ENCODE measurements at places on chromosomes 4 and X. TPM values are rescaled to one million over a fixed set of nuclear protein-coding genes. Genes with fewer than 3 reads are reported as not detected.

DNA sequence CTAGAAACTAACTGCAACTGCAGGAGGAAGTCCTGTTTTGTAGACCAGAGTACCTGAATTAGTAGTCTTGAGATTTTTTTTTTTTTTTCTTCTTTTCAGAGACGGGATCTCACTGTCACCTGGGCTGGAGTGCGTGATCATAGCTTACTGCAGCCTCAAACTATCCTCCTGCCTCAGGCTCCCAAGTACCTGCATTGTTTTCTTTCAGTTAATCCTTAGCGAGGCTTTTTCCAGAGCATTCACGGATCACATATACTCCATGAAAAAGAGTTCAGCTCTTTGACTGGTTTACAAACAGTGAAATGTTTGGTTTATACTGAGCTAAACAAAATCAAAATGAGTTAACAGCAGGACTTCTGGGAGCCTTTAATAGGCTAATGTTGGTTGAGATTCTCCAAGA lies 45.8 kb downstream of the KLHL15 start:
- no peaks in the 10 kb centered on the region for H3K36me3 ChIP-seq
- H3K27me3 ChIP-seq, result no peaks in the 10 kb centered on the region
- no peak overlapping the region for H3K4me3 ChIP-seq
- H3K4me1 ChIP-seq, result no peaks in the 10 kb centered on the region
- no peak for DNase-seq
- no peak overlapping the region for H3K27ac ChIP-seq

DNA sequence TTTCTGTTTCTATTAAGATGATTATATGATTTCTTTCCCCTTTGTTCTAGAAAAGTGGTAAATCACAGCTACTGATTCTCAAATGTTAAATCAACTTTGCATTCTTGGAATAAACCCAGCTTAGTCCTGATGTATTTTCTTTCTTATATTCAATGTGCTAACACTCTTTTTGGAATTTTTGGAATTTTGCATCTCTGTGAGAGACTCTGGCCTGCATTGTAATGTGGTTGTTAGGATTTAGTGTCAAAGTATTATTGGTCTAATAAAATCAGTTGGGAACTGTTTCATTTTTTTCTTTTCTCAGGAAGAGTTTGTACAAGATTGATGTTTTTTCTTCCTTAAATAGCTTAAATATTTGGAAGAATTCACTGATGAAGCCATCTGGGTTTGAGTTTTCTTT lies 109.6 kb downstream of the KIT start:
- H3K4me3 ChIP-seq, result no peak overlapping the region
- no peaks in the 10 kb centered on the region for H3K4me1 ChIP-seq
- no peak overlapping the region for H3K27ac ChIP-seq

The NPNT gene
- total RNA-seq, result 84.2 TPM

- H3K27me3 ChIP-seq, result no peaks in the 10 kb centered on the region
- H3K4me1 ChIP-seq, result no peaks in the 10 kb centered on the region
- no peak overlapping the region for H3K4me3 ChIP-seq
- no peak overlapping the region for H3K27ac ChIP-seq
- no peak for DNase-seq
Observed at GRCh38 chr4:95421869-95422268, 126.9 kb downstream of the UNC5C start.

The FRMD7 gene
- total RNA-seq, result not detected

The RAP2C gene
- 18.2 TPM for total RNA-seq

The RIPPLY1 gene
- total RNA-seq, result not detected

DNA sequence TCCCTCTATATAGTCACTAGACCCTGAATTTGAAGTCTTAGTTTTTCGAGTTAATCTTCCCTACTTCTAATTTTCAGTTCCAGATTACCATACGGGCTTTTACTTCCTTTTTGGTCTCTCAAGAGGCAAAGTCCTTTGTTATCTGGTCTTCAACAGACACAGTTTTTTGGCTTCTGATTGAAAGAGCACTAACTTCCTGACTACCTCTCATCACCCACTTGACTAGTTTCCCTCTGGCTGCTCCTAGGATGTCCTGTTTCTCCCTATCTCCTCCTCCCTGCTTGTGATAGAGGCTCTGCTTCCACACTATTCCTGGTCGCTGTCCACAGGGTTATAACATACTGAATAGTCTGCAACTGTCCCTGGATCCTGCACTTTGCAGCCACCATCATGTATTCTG lies 16.7 kb upstream of the WDR44 start:
- no peaks in the 10 kb centered on the region for H3K36me3 ChIP-seq
- no peak overlapping the region for H3K27ac ChIP-seq
- H3K27me3 ChIP-seq, result no peaks in the 10 kb centered on the region

DNA sequence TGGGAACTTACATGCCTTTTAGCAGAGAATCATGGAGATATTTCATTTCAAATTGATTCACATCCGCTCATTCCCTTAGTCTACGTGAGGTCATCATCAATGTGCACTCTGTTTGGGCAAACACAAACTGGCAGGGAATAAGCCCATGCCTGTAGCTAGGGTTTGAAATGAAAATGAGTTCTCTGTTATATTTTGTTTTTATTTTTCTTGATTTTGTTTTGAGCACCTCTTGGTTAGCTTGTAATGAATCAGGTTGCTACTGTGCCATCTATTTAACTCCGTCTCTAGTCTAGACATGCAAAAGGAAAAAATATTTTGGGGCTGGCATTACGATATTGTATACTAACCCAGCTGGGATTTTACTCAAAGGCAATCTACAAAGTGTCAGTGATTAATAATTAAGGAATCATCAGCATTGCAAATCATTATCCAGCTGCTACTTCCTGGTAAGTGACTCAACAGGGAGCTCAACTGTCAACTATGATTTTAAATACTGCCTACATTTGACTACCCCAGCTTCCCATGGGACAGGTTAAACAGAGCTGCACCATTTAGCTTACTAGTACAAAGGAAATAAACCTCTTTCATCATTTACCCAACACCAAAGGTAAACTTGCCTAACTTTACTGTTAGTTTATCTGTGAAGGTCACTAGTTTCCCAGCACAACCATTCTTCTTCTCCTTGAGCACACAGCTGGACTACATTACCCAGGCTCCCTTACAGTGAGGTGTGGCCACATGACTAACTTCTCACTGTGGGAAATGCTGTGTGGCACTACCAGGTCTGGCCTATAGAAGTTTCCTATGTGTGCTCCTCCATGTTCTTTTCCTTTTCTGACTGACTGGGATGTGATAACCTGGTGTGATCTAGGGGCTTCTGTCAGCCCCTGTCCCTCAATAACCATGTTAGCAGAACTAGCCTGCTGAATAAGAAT lies 21.2 kb upstream of the TRPC5OS start:
- H3K27me3 ChIP-seq, result no peaks in the 10 kb centered on the region
- H3K36me3 ChIP-seq, result no peaks in the 10 kb centered on the region
- DNase-seq, result no peak

GRCh38 chrX:3501833-3502535 lies 155.5 kb upstream of the MXRA5 start:
- no peak for DNase-seq
- no peaks in the 10 kb centered on the region for H3K4me1 ChIP-seq
- no peaks in the 10 kb centered on the region for H3K36me3 ChIP-seq
- no peak overlapping the region for H3K4me3 ChIP-seq

GRCh38 chr4:13296986-13297385 lies 187.2 kb downstream of the RAB28 start:
- H3K4me3 ChIP-seq, result no peak overlapping the region
- H3K4me1 ChIP-seq, result no peaks in the 10 kb centered on the region
- H3K27me3 ChIP-seq, result no peaks in the 10 kb centered on the region
- no peak for DNase-seq
- H3K27ac ChIP-seq, result no peak overlapping the region
- H3K36me3 ChIP-seq, result no peaks in the 10 kb centered on the region

GRCh38 chr4:166688835-166689234 lies 545.5 kb downstream of the SPOCK3 start:
- H3K36me3 ChIP-seq, result no peaks in the 10 kb centered on the region
- H3K27ac ChIP-seq, result no peak overlapping the region
- no peak for DNase-seq
- no peak overlapping the region for H3K4me3 ChIP-seq
- H3K27me3 ChIP-seq, result no peaks in the 10 kb centered on the region

- no peaks in the 10 kb centered on the region for H3K27me3 ChIP-seq
- H3K4me1 ChIP-seq, result no peaks in the 10 kb centered on the region
- H3K4me3 ChIP-seq, result no peak overlapping the region
- no peaks in the 10 kb centered on the region for H3K36me3 ChIP-seq
- no peak overlapping the region for H3K27ac ChIP-seq
Observed at GRCh38 chrX:111288841-111289240, 18.6 kb upstream of the CAPN6 start.

DNA sequence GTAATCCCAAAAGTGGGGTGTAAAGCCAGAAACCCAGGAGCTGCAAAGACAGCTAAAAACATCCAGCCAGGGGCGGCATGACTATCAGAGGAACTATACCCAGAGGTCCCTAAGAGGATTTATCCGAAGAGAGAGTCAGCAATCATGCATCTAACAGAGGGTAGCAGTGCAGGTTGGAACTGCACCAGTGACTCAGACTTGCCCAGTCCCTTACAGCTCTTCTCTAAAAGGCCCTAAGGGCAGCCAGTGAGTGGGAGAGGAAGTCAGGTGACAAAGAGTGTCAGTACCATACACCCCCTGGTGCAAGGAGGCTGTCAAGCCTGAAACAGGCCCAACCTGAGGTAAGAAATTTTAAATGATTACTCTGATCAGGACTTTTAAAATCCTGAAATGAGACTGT lies 88.1 kb downstream of the CAMK2D start:
- no peak overlapping the region for H3K27ac ChIP-seq
- no peaks in the 10 kb centered on the region for H3K27me3 ChIP-seq
- H3K4me3 ChIP-seq, result no peak overlapping the region
- H3K36me3 ChIP-seq, result no peaks in the 10 kb centered on the region
- DNase-seq, result no peak

The SULT1E1 gene
- total RNA-seq, result 49.6 TPM

The IGFBP7 gene
- total RNA-seq, result 92.1 TPM

The HELT gene
- not detected for total RNA-seq

GRCh38 chr4:978957-979701 lies 5.8 kb upstream of the DGKQ start:
- no peaks in the 10 kb centered on the region for H3K27me3 ChIP-seq
- no peak overlapping the region for H3K27ac ChIP-seq
- no peak overlapping the region for H3K4me3 ChIP-seq
- no peak for DNase-seq
- no peaks in the 10 kb centered on the region for H3K36me3 ChIP-seq

The SRPX gene
- 14.2 TPM for total RNA-seq

GRCh38 chr4:26815706-26816105 lies 44.9 kb upstream of the STIM2 start:
- no peak for DNase-seq
- H3K36me3 ChIP-seq, result no peaks in the 10 kb centered on the region
- H3K27ac ChIP-seq, result no peak overlapping the region
- H3K4me1 ChIP-seq, result no peaks in the 10 kb centered on the region
